ENCODE measurements at places on chromosomes 16 and 17.

DNA sequence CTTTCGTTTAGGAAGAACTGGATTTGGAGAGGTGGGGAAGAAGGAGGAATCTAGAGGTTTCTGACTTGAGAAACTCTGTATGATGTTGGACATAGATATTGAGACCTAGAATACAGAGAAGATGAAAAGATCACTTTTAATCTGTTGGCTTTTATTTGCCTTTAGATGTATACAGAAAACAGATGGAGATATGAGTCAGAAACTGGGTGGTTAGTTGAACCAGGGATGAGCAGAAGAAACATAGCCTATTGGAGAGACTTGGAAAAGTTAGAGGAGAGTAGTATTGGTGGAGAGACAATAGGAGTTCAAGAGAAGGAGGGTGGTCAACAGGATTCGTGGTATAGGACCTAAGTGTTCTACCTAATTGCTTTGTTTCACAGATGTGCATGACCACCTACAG is 5.1 kb downstream of the PHAF1 start:
- no peak for DNase-seq

DNA sequence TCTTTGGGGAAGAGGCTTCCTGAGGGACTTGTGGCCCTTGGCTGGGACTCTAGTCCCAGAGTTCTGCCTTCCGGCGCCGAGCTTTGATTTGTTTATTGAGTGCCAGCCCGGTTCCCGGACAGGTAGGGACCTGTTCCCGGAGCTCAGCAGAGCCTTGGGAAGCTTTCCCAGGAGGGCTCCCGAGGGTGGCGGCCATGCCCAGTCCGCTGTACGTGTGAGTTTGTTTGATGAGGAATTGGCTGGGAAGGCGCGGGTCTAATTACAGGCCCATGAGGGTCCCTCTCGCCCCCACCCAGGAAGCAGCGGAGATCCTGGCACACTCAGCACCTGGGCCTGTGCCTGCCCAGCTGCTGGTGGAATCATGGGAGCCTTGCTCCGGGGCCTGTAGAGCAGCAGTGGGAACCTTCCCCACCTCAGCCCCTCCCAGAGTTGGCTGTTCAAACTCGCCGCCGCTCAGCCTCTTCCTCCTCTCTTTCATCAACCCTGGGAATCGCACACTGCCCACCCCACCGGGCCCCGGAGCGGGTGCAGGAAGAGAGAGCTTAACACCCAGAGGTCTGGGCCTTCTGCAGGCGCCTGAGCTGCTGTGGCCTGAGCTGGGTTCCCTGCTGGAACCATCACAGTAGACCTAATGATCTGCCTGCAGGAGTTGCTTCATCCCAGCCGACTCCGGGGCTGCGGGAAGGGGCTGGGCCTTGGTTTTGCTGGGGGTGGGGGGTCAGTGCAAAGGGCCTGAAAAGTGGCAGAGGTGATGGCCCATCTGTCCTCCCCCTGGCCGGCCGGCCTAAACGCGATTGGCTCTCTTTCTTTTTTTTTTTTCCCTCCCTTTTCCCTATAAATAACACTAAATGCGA is 313.7 kb downstream of the SEC14L1 start:
- no peak for DNase-seq

DNA sequence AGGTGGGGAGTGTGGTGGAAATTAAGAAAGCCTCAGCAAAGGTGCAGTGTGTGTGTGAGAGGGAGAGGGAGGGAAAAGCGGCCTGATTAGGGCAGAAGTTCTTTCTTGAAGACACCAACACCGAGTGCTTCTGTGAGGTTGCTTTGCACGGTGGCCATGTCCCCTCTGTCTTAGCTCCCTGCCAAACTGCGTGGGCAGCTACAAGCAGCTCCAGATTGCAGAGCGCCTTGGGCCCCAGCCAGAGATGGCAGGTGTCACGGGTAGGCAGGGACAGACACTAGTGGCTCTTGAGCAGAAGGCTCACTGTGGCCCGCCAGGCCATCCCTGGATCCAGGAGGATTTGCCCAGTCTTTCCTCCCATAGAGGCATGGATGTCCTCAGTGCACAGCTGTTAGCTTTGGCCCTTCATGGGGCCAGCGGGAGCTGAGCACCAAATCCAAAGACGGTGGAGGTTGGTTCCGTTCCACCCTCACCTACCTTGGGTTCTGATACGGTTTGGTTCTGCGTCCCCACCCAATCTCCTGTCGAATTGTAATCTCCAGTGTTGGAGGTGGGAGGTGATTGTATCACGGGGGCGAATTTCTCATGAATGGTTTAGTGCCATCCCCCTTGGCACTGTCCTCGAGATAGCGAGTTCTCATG is 21.4 kb downstream of the KIAA0513 start:
- no peak for DNase-seq

GRCh38 chr16:19172098-19172780 is 4.2 kb downstream of the SYT17 start:
- no peak for DNase-seq

DNA sequence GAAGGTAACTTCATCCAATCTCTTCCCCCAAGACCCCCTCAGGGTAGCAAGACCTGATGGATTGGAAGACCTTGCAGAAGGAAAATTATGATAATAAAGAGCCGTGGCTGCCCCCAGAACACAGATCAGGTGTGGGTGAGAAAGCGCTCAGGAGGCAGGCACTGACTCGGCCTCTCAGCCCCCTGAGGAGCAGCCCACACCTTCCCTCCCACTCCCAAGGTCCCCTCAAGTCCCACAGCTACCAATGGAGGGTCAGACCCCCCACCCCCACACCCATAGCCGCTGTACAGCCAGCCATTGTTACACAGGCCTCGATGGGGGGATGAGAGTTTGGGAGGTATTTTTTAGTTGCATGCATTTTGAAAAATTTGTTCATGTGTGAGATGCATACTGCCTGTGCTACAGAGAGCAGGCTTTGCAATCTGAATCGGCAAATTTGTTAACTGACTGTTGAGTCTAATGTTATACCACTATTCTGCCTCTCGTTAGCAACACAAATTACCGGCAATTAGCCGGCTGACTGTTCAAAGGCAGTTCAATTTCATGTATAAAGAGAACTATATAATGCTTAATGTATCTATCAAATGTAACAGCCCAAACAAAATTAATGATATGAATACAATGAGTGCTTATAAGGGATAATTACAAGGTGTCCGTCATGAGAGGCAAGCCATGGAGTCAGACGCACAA is 211.7 kb downstream of the C16orf78 start:
- no peak for DNase-seq
